Stimulated activated CD8-positive, alpha-beta memory T cell treated with anti-CD3 and anti-CD28 coated beads, Interleukin-2, amount 100 ng/mL, for 1 hour (primary cell): ENCODE measurements at places on chromosomes 11 and 22.

GRCh38 chr22:48931452-48931851 is 896.2 kb downstream of the BRD1 start:
- DNase-seq: no peak

- no peak for DNase-seq
Measured at GRCh38 chr22:30718938-30719337, 24.3 kb downstream of the OSBP2 start.

- no peak for DNase-seq
Measured at GRCh38 chr11:66459138-66459778, 7.4 kb upstream of the PELI3 start.

- DNase-seq: peak; percentile 75
Measured at GRCh38 chr22:38870312-38870741, 1.7 kb downstream of the CBX6 start.

- no peak for DNase-seq
Measured at GRCh38 chr11:26021017-26021416, 310.9 kb upstream of the ANO3 start.

- DNase-seq: no peak
Measured at GRCh38 chr11:37788141-37788877, 1190.3 kb upstream of the RAG2 start.

DNA sequence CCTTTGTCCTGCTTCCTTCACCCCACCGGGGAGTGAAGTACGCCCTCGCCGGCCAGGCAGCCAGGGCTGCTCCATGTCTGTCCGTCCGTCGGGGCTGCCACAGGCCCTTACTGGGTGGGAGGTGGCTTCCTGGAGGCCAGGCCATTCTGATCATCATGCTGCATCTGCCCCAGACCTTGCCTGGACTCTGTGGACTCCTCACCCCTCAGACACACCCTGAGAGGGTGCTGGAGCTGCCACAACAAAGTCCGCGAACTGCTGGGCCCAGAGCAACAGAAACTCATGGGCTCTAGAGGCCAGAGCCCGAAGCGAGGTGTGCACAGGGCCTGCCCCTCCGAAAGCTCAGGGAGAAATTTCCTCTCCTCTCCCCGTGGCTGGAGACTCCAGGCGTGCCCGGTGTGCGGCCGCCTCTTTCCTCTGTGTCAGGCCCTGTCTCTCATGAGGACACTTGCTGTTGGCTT is 124.2 kb downstream of the KCNQ1OT1 start:
- DNase-seq: no peak

DNA sequence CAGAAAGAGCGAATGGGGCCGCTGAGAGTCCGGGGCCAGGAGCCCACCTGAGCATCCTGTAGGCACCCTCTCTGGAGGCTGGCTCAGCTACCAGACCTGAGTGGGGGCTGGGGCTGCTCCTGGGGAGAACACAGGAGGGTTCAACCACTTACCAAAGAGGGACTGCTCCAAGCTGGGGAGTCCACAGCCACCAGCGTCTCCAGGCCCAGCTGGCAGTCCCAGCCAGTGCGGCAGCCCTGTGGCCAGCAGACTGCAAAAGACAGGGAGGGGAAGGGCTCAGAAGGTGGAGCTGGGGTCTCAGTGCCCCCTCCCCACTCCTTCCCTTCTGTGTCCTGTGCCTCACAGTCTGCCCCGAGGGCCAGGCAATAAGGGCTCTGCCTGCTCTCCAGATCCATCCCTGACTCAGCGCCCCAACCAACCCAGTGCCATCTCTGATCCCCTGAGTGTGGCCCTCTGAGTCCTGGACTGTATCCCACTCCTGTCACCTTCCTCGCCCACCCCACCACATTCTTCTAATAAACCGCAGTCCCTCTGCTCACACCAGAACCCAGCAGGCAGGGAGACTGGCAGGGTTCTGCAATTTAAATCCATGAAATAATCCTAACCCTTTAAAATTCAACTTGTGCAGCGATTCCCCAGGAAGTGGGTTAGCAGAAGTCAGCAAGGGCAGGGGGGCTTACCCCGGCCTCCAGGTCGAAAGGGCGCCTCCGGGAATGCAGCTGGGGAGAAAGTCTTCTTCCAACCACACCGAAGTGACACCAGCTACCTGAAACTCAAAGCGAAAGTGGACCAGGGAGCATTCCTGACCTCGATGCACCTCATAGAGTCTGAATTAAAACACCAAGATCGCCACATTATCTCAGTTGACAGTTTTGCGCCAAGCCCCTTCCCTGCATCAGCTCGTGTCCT is 13.3 kb downstream of the CHST1 start:
- DNase-seq: no peak

DNA sequence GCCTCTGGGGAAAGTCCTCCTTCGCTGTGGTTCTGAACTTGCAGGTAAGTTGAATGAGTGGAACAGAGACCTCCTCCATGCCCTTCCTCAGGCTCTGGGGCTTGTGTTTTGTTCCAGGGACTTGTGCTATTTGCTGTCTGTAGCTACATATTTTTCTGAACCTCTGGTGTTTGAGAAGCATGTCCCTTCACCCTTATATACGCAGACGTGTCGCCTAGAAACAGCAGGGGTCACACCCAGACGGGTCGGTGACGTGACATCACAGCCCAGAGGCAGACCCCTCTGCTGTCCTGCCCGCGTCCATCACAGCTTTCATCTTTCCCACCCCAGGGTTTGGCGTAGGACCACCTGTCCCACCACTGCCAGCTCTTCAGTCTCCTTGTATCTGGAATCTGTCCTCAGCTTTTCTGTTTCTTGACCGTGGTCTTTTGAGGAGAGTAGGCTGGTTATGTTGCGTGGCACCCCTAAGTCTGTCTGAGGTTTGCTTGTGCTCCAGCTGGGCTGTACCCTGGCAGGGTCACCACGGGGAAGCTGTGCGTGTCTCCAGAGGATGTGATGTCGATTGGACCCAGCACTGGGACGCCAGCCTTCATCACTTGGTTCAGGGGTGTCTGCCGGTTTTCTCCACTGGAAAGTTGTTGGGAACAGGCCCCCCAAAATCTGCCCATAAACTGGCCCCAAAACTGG is 13.4 kb upstream of the MUC5B start:
- DNase-seq: no peak
